Foreskin fibroblast (primary cell): ENCODE measurements at places on chromosomes 3 and 15.

DNA sequence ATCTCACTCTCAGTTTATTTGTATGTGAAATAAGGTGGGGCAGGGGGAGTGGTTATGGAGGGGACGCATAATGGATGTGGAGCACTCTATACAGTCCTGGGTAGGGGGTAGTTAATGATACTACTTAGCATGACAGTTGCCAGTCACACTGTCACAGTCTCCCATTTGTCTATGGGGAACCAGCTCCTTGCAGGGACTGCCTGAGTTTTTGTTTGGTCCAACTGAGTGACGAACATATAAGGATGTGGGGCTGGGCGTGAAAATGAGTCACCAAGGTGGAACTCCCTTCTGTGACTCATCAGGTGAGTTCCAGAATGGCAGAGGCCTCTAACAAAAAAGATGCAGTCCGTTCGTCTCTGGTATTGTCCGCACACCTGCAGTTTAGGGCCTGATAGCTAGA is 235.3 kb upstream of the ST8SIA2 start:
- no peak for DNase-seq

DNA sequence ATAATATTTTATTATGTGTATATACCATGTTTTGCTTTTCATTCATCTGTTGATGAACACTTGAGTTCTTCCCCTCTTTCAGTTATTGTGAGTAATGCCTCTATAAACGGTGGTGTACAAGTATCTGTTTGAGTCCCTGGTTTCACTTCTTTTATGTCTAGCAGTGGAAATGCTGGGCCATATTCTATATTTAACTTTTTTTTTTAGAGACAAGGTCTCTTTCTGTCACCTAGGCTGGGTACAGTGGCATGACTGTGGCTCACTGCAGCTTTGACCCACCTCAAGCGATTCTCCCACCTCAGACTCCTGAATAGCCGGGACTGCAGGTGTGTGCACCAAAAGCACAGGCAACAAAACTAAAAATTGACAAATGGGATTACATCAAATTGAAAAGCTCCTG is 19.9 kb downstream of the GOLM2 start:
- no peak for DNase-seq

DNA sequence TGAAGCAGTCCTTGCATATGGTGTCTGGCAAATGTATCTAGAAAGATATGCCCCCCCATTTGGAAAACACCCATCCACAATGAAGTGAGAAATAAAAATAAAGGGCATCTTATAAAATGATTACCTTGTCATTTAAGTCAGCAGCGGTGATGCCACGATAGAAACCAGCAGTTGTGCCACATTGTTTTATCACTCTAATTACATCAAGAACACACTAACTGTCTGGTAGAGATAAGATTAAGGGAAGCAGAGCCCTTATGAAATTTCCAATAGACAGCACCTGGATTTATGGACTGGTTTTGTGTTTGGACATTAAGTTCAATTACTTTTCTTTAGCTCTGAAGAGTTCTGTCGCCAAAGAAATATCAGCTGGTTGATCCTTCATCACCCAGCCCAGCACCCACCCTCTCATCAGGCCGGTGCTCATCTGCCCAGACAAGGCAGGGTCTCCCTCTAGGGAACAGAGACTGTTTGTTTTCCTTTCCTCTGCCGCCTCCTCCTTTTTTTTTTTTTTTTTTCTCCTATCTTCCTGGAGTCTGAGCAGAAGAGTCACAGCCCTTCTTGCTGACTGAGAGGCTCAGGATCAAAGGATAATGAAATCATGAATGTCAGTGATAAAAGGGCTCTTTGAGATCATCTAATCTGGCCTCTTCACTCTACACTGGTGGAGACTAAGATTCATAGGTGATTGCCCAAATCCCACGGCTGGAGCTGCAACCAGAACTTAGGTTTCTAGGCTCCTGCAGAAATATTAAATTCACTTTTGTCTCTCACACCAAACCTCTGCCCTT is 464.1 kb downstream of the NTRK3 start:
- no peak for DNase-seq

GRCh38 chr3:102161384-102162006 is 273.3 kb upstream of the ZPLD1 start:
- no peak for DNase-seq

- no peak for DNase-seq
These were observed 71.3 kb downstream of the PTPRG start for GRCh38 chr3:61632568-61633175.

GRCh38 chr3:106337116-106337515 is 468.3 kb upstream of the CBLB start:
- DNase-seq: peak; percentile 18

DNA sequence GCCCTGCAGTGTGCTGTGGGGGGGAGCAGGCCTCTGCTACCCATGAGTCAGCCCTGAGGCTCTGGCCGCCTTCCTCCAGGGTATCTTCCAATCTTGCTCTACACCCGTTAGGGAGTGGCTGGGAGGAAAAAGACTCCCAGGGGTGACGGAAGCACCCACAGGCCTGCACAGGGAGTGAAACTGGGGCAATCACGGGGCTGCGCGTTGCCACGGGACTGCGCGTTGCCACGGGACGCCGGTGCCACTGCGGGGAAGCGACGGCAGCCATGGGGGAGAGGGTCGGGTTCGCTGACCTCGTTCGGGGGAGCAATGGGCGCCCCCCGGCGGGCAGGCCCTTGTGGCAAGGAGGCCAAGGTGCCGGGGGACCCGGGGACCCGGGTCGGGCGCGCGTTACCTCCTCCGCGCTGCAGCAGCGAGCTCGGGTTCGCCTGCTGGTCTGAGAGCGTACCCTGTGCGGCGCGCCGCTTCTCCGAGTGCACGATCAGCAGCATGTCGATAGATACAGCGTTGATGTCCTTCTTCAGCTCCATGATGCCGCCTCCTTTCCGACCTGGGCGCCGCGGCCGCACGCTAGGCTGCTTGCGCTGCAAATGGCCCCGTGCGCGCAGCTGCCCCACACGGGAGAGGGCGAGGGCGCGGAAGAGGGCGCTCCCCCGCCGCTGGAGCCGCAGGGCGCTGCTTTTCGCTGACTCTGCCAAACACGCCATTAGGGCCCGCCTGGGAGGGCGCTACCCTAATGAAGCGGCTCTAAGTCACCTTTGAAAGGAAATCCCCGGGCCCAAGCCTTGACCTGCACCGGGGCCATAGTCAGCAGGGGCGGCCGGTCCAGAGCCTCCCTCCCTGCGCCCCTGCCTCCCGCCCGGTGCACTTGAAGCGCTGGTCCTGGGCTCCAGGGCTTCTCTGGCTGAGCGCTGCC is at the start of gene KY:
KY (minus strand) TSS at position 592 of the 916 bp plus-strand sequence; CDS start at position 530, 62 bp downstream.
- DNase-seq: peak; percentile 21

DNA sequence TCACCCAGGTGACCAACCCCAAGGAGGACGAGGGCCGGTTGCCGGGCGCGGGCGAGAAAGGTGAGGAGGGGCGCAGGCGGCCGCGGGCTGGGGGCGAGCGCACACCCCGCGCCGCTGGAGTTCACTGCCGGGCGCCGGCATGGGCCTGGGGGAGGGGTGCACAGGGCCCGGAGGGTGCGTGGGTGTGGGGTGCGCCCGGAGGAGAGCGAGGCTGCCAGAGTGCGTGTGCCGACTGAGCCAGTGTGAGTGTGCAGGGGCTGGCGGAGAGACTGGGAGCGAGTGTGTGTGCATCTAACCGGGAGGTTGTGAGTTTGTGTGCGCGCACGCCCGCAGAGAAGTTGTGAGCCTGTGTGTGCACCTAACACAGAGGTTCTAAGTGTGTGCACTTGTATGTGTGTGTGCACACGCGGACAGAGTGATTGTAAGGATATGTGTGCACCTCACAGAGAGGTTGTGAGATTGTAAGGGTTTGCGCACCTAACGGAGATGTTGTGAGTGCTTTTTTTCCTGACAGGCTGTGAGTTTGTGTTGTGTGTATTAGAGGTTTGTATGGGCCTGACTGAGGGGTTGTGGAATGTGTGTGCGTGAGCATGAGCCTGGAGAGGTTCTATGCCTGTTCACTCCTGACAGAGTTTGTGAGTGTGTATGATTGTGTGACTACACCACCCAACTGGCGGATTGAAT is 681 bp downstream of the CTDSPL start:
- DNase-seq: peak; percentile 46

DNA sequence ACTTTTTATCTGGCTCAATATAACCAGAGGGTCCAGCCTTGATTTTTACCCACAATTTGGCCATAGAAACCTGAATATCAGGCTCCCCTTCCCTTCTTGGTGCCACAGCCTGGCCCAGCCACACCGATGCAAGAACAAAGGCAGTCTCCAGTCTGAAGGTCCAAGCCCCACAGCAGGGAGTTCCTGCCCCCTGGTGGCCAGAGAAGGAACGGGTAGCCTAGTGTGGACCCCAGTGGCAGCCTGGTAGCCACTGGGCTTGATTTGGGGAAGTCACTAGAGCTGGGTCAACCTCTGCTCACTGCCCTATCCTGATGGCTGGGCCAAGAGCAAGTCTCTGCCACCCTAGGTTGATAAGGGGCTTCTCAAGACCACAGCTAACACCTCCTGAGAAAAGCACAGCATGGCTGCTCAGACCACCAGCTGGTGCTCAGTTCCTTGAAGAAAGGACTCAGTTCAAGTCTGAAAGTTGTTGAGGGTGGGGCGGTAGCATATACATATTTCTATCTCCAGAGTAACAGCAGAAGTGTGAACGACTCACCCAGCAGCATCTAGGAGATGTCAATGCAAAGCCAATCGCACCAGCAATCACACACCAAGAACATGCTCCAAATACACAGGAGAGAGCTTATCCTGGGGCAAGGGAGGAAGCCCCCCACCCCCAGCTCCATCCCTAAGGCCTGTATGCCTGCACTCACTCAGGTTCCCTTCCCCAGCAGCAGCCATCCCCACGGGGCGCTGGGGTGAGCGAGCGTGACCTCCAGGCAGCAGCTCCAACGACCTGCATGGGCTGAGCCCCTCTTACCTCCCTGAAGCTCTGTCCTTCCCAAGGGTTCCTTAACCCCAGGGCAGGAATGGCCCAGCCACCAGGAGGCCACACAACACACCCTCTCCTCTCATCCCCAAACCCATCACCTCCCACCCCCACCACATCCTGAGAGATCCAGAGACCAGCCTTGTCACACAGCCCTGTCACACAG is 7.6 kb downstream of the PFKFB4 start:
- DNase-seq: no peak

DNA sequence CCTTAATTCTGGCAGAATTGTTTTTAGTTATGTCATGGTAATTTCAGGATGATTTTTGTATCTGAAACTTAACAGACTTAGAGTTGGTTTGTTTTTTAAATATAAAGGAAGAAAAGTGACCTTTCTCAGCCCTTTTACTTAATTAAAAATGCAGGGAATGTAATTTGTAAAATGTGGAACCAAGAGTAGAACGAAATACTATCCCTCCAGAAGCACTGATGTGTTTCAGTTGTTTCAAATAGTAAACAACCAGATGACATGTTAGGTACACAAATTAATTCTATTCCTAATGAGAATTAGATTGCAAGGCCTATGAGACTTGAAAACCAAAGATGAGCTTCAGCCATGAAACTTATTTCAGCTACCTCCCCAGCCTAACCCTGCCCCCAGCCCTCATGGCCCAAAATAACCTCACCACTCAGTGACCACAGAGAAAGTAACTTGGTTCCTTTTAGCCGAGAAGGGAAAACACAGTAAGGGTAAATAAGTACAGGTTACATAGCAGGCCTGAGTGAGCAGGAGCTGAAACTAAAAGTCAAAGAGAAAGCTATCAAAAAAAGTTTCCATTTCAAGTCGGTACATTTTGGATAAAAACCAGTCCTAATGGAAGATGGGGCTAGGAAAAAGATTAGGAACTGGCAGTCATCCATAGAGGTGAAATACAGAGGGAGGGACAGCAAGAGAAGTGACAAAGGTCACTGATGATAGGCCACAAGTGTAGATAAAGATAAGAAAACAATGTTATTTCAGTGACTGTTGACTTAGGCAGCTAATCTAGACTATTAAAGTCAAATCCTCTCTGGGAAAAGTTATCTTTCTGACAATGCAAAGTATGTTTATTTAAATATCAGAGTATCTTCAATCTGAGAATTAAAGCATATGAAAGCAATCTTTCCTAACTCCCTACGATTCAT is 23.2 kb downstream of the SENP8 start:
- DNase-seq: no peak

GRCh38 chr3:145490088-145491048 is 670.6 kb downstream of the PLOD2 start:
- no peak for DNase-seq

GRCh38 chr3:115552007-115552406 is 71.3 kb upstream of the GAP43 start:
- DNase-seq: no peak

- DNase-seq: no peak
These were observed 108.9 kb upstream of the TSC22D2 start for GRCh38 chr3:150299201-150299600.

- DNase-seq: no peak
These were observed 150.5 kb downstream of the MAGI1 start for GRCh38 chr3:65888196-65888595.

DNA sequence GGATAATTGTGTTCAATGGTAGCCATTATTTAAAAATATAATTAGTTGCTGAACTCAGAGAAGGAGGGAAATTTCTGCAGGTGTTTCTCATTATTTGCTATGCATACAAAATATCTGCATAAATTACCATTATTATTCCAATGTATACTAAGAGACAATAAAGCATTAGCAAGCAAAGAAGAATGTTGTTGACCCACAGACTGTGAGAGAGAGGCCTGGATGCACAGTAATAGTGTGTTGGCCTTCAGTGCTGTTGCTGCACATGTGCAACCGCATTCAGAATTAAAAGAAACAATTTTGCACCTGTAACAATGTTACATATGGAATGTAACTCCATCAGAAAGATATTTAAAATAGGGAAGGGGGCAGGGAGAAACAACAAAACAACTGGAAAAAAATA is 155.6 kb upstream of the KCNH8 start:
- DNase-seq: no peak

DNA sequence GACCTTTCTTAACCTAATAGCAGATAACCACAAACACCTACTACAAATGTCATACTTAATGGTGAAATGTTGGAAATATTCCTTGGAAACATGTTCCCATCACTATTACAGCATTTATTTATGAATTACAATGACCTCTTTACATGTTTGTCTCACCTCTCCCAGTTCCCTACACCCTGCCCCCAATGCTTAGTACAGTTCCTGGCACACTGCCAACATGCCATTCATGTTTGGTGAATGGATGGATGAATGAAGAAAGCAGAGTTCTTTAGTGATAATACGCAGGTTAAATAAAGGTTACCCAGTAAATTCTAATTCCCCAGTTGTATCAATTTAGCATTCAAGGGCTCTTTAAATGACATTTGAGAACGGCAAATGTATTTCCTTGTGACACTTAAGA is 259.9 kb upstream of the ATP11B start:
- DNase-seq: no peak

- DNase-seq: no peak
These were observed 26.3 kb downstream of the CLDN16 start for GRCh38 chr3:190414297-190414696.

- no peak for DNase-seq
These were observed 21.8 kb downstream of the ZNF860 start for GRCh38 chr3:32003380-32003779.

DNA sequence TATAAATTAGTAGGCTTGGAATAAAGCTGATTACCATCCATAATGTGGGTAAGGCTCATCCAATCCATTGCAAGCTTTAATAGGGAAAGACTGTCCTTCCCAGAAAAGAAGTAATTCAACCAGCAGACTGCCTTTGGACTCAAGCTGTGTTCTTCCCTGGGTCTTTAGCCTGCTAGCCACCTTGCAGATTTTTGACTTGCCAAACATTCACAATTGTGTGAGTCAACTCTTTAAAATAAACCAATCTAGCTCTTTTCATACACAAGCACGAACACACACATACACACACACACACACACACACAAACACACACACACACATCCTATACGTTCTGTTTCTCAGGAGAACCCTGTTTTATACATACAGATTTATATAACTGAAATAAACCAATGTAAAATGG is 248.1 kb downstream of the NAALADL2 start:
- no peak for DNase-seq
